ENCODE measurements at places on chromosomes 4 and X.

GRCh38 chr4:164591666-164592065, 162.3 kb upstream of the SMIM31 start:
- DNase-seq, result no peak

DNA sequence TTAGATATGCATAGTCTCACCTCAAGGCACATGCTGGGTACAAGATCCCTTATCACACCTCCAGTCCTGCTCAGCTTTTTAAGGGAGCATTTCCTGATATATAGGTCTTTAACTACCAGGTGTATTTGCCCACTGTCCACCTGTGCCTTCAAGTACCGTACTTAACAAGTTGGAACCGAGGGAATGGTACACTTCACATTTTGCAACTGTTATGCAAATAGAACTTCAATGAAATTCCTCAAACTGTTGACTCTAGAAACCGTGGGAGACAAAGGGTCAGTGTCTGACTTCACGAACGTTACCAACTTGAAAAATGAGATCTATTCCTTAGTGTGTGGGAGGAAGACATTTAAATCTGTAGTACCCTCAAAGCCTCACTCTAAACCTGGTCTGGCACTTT, 5.2 kb downstream of the TRIM2 start:
- DNase-seq, result no peak

- no peak for DNase-seq
Measured at GRCh38 chr4:56532239-56532638, 26.6 kb downstream of the ARL9 start.

GRCh38 chr4:56863441-56864139, 42.1 kb upstream of the SPINK2 start:
- DNase-seq, result no peak

- DNase-seq, result no peak
Measured at GRCh38 chrX:149462849-149463248, 42.3 kb downstream of the IDS start.

- no peak for DNase-seq
Measured at GRCh38 chrX:69020316-69020715, 144.9 kb downstream of the PJA1 start.

GRCh38 chrX:78979789-78980464, 34.7 kb downstream of the P2RY10 start:
- no peak for DNase-seq

DNA sequence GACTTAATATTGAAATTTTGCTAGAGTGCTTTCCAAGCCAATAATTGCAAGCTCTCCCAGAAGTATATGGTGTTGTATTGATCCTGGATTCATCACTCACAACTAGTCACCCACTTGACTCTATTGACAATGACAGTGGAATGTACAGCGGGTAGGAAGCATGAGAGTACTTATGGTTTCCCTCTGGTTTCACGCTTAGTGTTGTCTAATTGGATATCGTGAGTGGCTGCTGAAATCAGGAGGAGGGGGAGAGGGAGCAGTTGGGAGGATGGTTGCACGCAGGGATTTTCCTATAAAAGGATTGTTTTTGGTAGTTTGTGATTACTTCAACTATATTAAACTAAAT, 1819.5 kb upstream of the TENM3 start:
- no peak for DNase-seq

DNA sequence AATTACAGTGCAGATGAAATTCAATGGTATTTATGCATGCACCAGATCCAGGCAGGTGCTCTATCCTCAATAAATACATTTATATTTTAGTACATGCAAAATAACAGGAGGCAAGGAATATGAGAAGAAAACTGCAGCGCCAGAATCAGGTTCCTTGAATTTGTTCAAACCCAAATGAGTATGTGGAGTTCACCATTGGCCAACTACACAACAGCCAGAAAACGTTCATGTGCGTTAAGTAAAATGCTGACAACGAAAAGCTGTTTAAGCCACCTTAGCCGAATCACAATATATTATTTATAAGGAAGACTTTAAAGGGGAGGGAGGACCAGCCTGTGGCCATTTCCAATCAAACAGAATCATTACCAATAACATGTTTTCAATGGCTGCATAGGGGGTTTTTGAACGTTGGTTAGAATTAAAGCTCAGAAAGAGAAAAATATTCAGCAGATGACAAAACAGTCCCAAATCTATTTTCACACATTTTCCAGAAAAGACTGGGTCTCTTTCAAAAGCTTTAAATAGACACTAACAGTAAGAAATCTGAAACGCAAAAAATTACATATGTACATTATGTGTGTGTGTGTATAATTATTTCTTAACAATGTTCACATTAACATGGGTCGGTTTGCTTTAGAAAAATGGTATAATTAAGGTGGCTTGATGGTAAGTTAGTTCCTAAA, 171.9 kb downstream of the LDB2 start:
- no peak for DNase-seq

Measured in activated gamma-delta T cell (primary cell).